ENCODE measurements at places on chromosomes 7 and 10. TPM values are rescaled to one million over a fixed set of nuclear protein-coding genes. Genes with fewer than 3 reads are reported as not detected.

- peaks cover 6% of the 10 kb centered on the region for H3K27me3 ChIP-seq
- no peak overlapping the region for H3K27ac ChIP-seq
- H3K36me3 ChIP-seq = no peaks in the 10 kb centered on the region
- H3K4me1 ChIP-seq = peaks cover 4% of the 10 kb centered on the region
- DNase-seq = no peak
Observed at GRCh38 chr10:78873413-78873812, 195.4 kb upstream of the ZMIZ1 start.

- no peak overlapping the region for H3K4me3 ChIP-seq
- H3K27me3 ChIP-seq = no peaks in the 10 kb centered on the region
- no peak for DNase-seq
Observed at GRCh38 chr10:62343000-62343399, 31.2 kb upstream of the ZNF365 start.

DNA sequence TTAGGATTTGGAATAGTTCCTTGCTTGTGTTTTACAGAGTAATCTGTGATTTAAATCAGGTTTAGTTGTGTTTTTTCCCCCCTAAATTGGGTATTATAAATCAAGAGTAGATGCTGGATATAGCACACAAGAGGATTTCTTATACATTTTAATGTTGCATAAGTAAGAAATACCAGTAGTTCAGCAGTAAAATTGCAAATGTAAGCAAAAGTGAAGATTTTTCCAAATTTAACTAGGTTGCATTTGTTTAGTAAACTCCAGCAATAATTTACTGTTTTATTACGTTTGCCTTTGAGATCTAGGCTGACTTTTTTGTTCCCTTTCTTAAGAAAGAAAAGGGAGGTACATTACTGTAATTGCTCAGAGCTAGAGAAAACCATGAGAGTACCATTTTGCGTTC is 207.3 kb downstream of the LRMDA start:
- no peak overlapping the region for H3K4me3 ChIP-seq
- H3K4me1 ChIP-seq = no peaks in the 10 kb centered on the region
- DNase-seq = no peak
- H3K36me3 ChIP-seq = no peaks in the 10 kb centered on the region

DNA sequence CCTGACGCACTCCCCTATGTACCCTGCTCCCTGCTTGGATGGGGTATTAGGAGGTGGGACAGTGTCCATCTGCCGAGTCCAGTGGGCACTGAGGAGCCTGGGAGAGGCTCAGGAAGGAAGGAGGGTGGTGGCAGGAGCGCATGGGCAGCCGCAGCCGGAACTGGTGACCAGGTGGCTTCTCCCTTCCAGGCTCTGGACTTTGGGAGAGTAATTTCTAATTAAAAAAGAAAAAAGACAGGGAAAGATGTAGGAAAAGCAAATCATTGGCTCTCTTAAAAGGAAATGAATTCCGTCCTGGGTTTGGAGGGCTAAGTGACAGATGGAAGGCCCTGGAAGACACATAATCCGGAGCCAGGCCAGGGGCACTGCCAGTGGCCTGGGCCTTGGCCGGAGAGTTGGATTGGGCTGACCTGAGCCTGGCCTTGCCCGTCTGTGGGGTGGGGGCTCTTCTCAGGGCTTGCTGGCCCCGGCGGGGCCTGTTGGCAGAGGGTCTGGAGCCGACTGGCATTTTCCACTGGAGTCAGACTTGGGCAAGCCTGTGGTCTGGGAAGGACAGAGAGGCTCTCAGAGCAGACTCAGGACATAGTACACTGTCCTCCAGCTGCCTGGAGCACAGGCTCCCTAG is 63.0 kb downstream of the NEURL1 start:
- H3K27me3 ChIP-seq = peaks cover 18% of the 10 kb centered on the region
- no peaks in the 10 kb centered on the region for H3K36me3 ChIP-seq
- no peak overlapping the region for H3K4me3 ChIP-seq
- no peak for DNase-seq
- no peaks in the 10 kb centered on the region for H3K4me1 ChIP-seq

- no peaks in the 10 kb centered on the region for H3K36me3 ChIP-seq
- H3K4me3 ChIP-seq = no peak overlapping the region
- H3K27ac ChIP-seq = no peak overlapping the region
- H3K27me3 ChIP-seq = peaks cover 17% of the 10 kb centered on the region
- DNase-seq = no peak
Observed at GRCh38 chr7:29987083-29987482, 2.5 kb downstream of the SCRN1 start.

The ACBD7 gene
- 24.1 TPM for total RNA-seq

The DCLRE1A gene
- total RNA-seq = 13.8 TPM

The CABCOCO1 gene
- not detected for total RNA-seq

DNA sequence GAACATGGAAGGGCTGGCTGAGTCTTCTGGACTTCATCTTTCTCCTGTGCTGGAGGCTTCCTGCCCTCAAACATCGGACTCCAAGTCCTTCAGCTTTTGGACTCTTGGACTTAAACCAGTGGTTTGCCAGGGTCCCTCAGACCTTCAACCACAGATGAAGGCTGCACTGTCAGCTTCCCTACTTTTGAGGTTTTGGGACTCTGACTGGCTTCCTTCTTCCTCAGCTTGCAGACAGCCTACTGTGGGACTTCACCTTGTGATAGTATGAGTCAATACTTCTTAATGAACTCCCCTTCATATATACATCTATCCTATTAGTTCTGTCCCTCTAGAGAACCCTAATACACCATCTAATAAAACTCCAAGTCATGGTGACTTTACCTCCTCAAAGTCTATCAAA is 4.0 kb upstream of the CLEC5A start:
- no peak for DNase-seq
- H3K27ac ChIP-seq = no peak overlapping the region
- no peaks in the 10 kb centered on the region for H3K27me3 ChIP-seq
- H3K4me1 ChIP-seq = 0 out of 2 replicates have a peak, but pooled peaks cover 13% of the 10 kb centered on the region
- no peaks in the 10 kb centered on the region for H3K36me3 ChIP-seq
- H3K4me3 ChIP-seq = no peak overlapping the region

The GIMAP5 gene
- total RNA-seq = not detected
